ENCODE measurements at places on chromosomes 3 and 15.

- no peak for DNase-seq
Measured at GRCh38 chr15:65368302-65369211, 9.2 kb downstream of the IGDCC3 start.

DNA sequence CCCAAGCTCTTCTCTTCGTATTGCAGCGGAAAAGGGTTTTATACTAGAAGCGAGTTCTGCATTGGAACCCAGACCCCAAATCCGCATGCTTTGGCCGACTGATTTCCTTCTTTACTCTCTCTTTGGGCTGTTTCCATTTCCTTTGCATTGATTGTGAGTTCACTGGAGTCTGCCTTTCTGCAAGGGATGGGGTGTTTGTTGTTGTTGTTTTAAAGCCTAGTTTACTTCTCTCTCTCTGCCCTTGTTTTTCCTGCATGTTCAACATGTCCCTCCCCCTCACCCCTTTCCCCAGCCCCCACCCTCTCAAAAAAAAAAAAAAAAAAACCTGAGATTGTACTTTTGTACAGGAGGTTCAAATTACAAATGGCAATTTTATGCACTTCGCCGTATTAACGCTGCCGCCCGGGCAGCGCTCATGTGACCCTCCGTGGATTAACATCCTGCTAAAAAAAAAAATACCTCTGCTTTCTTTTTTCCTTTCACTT, 2.2 kb downstream of the NR2F2 start:
- no peak for DNase-seq

DNA sequence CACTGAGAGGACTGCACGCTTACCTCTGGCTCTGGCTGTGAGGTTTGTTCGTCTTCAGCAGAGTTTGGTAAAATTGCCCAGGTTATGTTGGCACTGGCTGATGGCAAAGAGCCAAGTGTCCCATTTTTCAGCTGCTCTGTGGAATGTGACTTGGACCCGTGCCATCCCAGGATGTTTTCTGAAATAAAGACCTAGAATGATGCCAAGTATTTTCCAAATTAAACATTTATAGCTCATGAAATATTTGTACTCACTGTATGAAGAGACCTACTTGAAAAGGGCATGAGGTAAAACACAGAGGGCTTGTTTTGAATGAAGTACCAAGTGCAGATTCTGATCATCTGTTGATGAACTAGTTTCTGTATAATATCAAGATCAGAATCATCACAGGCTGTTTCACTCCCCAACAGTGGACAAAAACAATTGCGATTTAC, 200.5 kb downstream of the STT3B start:
- no peak for DNase-seq

- no peak for DNase-seq
Measured at GRCh38 chr3:62057339-62058047, 315.9 kb downstream of the FEZF2 start.

DNA sequence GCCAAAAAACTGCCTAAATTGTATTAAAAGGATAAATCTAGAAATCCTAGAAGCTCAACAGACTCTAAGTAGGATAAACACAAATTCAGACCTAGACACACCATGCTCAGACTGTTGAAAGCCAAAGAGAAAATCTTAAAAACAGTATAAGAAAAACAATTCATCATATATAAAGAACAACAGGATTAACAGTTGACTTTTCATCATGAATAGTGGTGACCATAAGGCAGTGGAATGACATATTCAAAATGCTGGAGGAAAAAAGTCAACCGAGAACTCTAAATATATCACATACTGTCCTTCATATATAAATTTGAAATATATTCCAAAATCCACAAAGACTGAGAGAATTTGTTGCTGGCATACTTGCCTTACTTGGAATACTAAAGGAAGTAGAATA, 77.3 kb downstream of the CEP152 start:
- DNase-seq: no peak

- DNase-seq: no peak
Measured at GRCh38 chr3:31906182-31906581, 74.9 kb downstream of the OSBPL10 start.

DNA sequence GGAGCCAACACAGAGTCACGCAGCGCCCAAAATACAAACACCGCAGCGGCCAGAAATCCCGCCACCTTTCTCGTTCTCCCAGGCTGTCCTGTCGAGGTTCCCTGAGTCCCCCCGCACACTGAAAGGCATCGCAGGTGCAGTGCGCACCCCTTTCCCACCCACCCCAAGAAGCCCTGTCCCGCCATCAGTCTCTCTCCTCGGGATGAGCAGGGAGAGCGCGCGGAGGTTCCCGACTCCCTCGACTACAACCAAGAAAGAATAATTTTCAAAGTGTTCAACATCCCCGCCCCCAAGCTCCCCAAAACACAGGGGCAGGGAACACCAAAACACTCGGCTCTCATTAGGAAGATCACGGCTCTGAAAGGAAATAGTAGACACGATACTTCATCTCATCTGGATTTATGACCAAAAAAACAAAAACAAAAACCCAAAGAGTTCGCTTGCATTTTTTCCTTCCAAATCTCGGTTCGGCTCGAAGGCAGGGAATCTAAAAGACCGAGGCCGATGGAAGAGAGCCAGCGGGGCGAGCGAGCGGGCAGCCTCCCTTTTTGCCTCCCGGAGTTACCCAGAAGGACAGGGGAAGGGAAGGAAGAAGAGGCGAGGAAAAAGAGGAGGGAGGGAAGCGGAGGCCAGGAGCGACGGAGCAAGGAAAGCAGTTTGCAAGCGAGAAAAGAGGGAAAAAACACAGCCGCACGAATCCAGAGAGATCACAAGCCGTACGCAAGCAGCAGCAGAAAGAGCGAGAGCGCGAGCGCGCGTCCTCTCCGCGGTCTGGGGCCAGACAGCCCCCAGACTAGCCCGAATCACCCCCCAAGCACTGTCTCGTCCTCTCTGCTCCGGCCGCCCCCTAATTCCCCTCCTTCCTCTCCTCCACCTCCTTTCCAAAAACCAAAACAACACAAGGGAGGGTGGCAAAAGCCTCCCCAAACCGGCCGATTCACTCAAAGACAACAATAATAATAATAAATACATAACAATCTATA, 808 bp downstream of the BCL6 start:
- DNase-seq: no peak

- no peak for DNase-seq
Measured at GRCh38 chr15:22989576-22990477, 9.7 kb upstream of the CYFIP1 start.

DNA sequence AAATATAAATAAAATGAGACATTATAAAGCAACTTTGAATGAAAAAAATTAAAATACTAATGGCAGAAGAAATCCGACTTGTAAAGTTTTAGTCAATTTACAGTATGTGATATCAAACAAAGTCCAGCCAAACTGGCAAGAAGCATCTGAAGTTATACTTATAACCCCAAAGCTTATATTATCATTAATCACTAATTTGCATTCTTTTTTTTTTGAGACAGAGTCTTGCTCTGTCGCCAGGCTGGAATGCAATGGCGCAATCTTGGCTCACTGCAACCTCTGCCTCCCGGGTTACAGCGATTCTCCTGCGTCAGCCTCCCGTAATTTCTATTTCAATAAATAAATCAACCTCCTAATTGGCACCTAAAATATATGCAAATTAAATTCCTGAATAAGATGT, 80.1 kb downstream of the AQR start:
- no peak for DNase-seq

DNA sequence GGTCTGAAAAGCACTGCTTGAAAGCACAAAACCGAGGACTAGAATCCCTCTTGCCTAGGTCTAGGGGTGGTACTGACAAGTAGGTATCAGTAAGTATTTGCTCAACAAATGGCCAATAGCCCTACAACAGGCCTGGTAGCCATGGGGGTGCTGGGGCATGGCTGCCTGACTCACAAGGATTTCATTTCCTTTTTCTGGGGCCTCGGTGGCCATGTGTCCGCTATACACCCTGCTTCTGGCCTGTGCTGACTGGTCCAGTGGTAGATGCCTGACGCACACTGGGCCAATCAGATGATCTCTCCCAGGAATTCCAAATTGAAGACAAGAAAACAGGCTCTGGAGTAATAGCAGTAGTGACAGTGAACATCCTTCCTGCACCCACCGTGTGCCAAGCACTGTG, 29.4 kb downstream of the MELTF start:
- DNase-seq: no peak

DNA sequence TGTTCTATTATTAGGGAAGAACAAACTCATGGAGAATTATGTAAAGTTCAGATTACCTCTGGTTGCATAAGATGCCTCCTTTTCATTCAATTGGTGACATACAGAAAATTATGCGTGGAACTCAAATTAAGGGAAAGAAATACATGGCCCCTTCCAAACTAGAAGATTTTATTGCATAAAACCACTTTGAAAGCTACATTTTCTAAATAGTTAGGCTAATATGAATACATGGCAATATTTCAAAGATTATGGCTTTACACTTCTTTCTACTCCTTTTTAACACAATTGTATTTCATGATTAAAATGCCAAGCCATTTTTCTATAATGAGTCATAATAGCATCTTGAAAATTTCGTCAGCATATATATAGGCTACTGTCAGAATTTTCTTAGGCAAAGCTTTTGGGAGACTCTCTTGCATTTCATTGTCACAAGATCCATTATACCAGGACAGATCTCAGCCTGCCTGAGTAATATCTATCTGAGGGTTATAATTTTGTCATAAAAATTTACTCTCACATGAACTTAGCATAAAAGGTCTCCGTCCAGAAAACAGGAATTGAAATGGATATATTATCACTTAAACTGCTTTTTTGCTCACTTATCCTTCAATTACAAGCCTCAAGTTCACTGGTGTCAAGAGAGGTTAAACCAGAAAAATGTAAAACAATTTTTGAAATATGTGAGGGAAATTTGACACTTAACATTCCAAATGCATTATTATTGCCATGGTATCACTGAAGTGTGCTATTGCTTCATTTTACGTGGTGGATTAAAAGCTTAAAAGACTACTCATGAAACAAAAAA, 37.1 kb downstream of the CPA3 start:
- DNase-seq: no peak

GRCh38 chr3:195224156-195224979, 46.6 kb downstream of the XXYLT1 start:
- no peak for DNase-seq

DNA sequence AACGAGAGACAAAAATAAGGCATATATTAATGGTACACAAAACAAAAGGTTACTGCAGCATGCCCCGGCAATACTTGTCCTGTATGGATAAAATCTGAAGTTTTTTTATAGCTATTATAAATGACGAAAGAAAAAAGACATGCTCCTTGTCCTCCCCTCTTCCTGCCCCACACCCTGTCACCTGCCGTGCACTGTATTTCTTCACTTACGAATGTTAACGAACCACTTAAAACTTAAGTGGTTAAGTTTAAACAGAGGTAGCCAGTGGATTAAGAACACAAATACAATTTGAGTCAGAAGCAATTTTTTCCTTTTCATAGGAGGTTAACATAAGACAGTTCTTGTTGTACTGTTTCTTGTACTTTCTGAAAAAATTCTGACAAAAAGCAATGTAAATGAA, 799.1 kb upstream of the NECTIN3 start:
- no peak for DNase-seq

DNA sequence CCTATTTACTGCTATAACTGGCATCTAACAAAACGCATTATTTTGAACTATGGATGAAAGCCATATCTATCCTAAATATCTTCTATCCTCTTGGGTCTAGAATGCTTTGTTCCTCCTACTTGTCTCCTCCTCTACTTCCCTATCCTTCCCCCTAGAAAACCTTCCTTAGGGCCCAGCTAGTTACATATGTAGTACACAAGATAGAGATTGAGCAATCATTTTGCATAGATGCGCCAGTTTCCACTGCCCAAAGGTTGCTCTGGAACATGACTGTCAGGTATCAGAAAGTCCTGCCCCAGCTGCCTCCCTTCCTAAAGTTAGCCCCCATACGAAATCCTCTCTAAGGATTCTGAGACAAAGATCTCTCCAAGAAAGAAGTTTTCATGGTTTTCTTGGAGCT, 55.1 kb downstream of the GPR160 start:
- no peak for DNase-seq

DNA sequence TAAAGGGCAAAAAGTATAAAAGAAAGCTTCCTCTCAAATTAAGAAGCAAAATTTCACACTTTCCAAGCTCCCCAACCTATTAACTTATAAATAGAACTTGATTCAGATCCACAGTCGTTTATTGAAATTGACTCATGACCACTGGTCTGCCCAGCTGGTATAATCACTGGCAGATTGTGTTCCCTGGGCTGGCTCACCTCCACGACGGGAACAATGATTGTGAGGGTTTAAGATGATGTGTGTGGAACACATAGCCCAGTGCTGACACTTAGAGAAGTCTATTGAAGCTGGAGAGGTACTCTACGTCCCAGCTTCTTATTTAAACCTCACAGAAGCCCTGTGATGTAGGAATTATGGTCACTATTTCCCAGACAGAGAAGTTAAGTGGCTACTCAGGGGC, 90.4 kb downstream of the MB21D2 start:
- DNase-seq: no peak

- no peak for DNase-seq
Measured at GRCh38 chr3:103785017-103785416, 1350.2 kb downstream of the ZPLD1 start.

GRCh38 chr3:194386648-194387047, 12.4 kb downstream of the GP5 start:
- DNase-seq: no peak

DNA sequence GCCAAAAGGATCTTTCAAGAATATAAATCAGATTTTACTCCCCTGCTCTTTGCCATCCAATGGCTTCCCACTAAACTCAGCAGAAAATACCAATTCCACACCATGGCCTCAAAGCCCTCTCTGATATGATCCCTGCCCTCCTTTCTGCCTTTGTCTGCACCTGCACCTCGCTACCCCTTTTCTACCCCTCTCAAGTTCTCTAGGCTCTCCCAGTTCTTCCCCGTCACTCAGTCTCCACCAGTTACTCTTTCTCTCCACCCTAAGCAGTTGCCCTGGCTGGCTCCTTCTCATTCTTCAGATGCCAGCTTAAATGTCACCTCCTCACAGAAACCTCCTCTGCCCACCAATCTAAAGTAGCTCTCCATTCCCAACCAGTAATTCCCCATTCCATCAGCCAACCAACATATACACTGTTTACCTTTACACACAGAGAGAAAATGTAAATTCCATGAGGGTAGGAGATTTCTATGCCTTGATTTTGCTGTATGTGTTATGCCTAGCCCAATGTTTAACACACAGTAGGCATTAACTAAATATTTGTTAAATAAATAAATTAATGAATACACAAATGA, 93.6 kb upstream of the LPP start:
- no peak for DNase-seq

- DNase-seq: no peak
Measured at GRCh38 chr3:5861151-5861550, 673.6 kb downstream of the EDEM1 start.

DNA sequence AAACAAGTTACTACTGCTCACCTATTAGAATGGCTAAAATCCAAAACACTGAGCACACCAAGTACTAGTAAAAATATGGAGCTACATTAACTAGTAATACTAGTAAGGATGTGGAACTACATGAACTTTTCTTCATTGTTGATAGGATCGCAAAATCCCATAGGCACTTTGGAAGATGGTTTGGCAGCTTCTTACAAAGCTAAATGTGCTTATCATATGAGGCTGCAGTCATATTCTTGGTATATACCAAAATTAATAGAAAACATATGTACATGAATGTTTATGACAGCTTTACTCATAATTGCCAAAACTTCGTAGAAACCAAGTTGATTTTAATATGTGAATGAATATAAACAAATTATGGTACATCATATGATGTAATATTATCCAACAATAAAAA, 366.8 kb upstream of the KCNMB2 start:
- no peak for DNase-seq
